A549 treated with DMSO at 1 μM for 4 hours (cell line): ENCODE measurements at places on chromosomes 1 and 21. TPM values are rescaled to one million over a fixed set of nuclear protein-coding genes. Genes with fewer than 3 reads are reported as not detected.

The GUCA2A gene
- total RNA-seq = not detected in 5 replicates

The SLAMF1 gene
- total RNA-seq = not detected in 5 replicates

The TACSTD2 gene
- total RNA-seq = not detected in 5 replicates

The ACAP3 gene
- 11.2 to 21.2 TPM (median 16.3 TPM) in 5 replicates for total RNA-seq

The WARS2 gene
- total RNA-seq = 5.6 to 7.6 TPM (median 6.5 TPM) in 5 replicates

The RIPPLY3 gene
- total RNA-seq = 0.38 to 0.93 TPM (median 0.70 TPM) in 5 replicates

The PPM1J gene
- total RNA-seq = 1.1 to 1.9 TPM (median 1.4 TPM) in 5 replicates

The TGFBR3 gene
- total RNA-seq = 3.2 to 4.2 TPM (median 3.8 TPM) in 5 replicates

The PFKFB2 gene
- total RNA-seq = 5.7 to 7.5 TPM (median 6.9 TPM) in 5 replicates

The UBL4B gene
- total RNA-seq = not detected in 5 replicates

The PRKACB gene
- total RNA-seq = 6.8 to 12.4 TPM (median 9.6 TPM) in 5 replicates

The LCE1E gene
- 0.08 TPM in 1 of 5 replicates, not detected in the others for total RNA-seq

The RGS7 gene
- total RNA-seq = 0.03 to 0.10 TPM (median 0.06 TPM) in 3 of 5 replicates, not detected in the others

The PBX1 gene
- 21.0 to 32.8 TPM (median 29.1 TPM) in 5 replicates for total RNA-seq

The TNNI3K gene
- total RNA-seq = not detected in 5 replicates

The GJB4 gene
- 0.03 to 0.18 TPM (median 0.08 TPM) in 4 of 5 replicates, not detected in the other for total RNA-seq

The PTAFR gene
- 0.24 to 0.38 TPM (median 0.29 TPM) in 5 replicates for total RNA-seq

The PCSK9 gene
- 3.8 to 4.6 TPM (median 4.1 TPM) in 5 replicates for total RNA-seq

The MROH9 gene
- total RNA-seq = not detected in 5 replicates

The GPR137B gene
- 13.8 to 19.9 TPM (median 18.6 TPM) in 5 replicates for total RNA-seq

The HORMAD1 gene
- 6.0 to 9.4 TPM (median 7.8 TPM) in 5 replicates for total RNA-seq

The LRRC42 gene
- 24.1 to 28.4 TPM (median 27.4 TPM) in 5 replicates for total RNA-seq

The CNKSR1 gene
- 0.21 to 0.76 TPM (median 0.29 TPM) in 5 replicates for total RNA-seq

The C1orf167 gene
- not detected in 5 replicates for total RNA-seq

The TSPEAR gene
- not detected in 5 replicates for total RNA-seq

The TTLL7 gene
- total RNA-seq = 1.6 to 3.5 TPM (median 2.6 TPM) in 5 replicates

The CALML6 gene
- total RNA-seq = 0.20 to 0.28 TPM (median 0.24 TPM) in 5 replicates

The HAPLN2 gene
- total RNA-seq = 0.05 to 0.19 TPM in 2 of 5 replicates, not detected in the others

The BSND gene
- not detected in 5 replicates for total RNA-seq

The PLPPR4 gene
- 0.02 TPM in 1 of 5 replicates, not detected in the others for total RNA-seq

The NT5C1A gene
- not detected in 5 replicates for total RNA-seq
